ENCODE measurements at places on chromosomes 1 and 21.

DNA sequence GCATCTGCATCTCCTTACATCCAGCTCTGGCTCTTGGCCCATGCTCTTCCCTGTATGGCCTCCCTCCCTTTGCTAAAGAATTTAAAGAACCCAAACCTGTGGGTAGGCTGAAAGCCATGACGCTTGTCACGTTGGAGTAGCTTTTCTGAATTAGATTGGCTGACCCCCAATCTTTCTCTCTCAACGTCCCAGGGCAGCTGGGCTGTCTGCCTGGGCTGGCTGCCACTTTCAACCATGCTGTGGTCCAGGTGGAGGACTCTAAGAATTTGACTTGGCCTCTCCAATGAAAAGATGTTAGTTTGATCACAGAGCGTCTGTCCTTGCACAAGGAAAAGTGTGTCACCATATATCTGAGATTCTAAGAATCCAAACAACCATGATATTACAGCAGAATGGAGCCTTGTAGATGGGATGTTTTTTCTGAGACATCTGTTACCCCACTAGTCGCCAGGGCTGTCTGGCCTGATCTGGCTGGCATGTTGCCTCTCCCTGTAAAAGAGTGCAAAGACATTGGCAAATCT is 6.5 kb upstream of the IGSF3 start:
- DNase-seq = no peak

DNA sequence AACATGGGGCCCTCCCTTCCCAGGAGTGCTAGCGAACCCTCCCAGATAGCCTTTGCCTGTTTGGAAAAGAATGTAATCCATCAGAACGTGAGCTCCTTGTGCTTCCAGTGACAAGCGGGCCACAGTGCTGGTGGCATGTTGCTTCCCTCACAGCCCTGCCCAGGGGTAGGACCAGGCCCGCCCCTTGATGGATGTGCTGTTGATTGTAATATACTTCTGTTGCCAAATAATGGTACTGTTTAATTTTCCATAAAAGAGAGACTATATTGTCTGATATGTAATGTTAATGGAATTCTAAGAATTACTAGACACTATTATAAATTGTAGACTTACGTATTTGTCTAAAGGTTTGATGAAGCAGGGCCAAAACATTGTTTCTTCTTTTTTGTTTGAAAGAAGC is 16.4 kb downstream of the ATP5PO start:
- no peak for DNase-seq

GRCh38 chr21:44592446-44593311 is at the start of gene KRTAP10-6:
TSS of gene KRTAP10-6 (minus strand) at chr21:44592505. CDS start at chr21:44592484, 21 bp downstream.
- DNase-seq = no peak

- DNase-seq = peak; percentile 21
Observed at GRCh38 chr1:51518033-51518585, 957 bp downstream of the EPS15 start.

- no peak for DNase-seq
Observed at GRCh38 chr1:232357416-232357815, 272.5 kb downstream of the SIPA1L2 start.

GRCh38 chr1:188782220-188782841 is 1695.3 kb downstream of the BRINP3 start:
- peak; percentile 30 for DNase-seq

DNA sequence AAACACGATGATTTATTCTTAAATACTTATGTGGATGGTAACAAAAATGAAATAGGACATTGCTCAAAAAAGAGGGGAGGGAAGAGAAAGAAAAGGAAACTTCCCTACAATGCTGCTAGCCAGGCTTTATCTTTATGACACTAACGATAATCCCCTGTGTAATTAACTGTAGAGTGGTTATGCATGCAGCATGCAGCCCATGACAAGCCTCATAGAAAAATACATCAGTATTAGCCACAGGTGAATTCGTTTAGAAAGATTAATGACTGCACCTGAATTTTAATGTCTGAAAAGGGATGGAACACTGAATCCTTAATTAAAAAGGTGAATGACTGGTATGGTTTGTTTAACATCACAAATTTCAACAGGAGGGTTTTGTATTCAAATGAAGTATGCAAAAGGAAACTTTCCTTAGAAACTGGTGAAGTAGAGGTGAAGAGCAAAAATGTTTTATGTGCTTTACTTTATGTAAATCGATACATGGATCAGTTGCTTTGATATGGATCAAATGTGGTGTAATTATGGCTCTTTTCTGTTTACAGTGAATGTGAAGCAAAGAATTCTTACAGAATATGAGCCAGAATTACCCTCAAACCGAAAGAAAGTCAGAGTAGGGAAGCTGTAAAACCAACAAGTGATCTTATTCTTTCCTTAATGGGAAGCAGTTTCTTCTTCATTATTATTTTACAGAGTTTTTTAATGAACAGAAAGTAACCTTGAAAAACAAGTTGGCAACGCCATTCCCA is 569.6 kb upstream of the ADGRL2 start:
- DNase-seq = no peak

- no peak for DNase-seq
Observed at GRCh38 chr1:167627615-167627864, 2.5 kb upstream of the RCSD1 start.

GRCh38 chr1:40183055-40183710 is 22.0 kb downstream of the RLF start:
- DNase-seq = no peak

DNA sequence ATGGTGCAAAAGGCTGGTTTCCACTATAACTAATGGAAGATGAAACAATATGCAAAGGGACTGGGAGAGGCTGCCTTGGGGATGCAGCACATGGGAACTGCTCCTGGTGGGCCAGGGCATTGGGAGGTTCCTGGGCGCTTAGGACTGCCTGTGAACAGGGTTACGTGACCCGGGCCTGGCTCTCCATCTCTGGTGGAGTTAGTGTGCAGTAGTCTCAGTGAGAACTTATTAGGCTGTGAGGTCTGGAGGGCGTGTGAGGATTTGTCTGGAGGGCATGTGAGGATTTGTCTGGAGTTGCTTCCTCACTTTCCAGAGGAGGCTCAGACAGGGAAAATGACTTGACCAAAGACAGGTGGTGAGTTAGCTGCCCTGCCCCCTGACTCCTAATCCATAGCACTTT is 1.5 kb upstream of the ETV3L start:
- DNase-seq = no peak

DNA sequence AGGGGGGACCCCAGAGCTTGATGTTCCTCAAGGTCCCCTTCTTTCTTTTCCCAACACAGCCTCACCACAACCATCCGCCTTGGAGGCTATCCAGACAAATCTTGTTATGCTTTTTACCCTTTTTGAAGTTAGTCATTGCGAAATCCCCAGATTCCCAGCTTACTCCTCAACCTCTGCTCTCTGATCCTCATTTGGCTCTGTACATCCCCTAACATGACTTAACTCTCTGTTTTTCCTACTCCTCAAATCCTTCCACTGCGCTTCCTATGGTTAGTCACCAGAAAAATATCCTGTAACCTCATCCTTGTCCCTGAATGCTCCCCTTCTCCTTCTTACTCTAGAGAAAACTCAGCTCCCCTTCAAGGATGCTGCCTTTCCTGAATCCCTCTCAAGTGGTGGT is 189.1 kb upstream of the POU3F1 start:
- DNase-seq = peak; percentile 40

- no peak for DNase-seq
Observed at GRCh38 chr1:109361649-109362048, 36.1 kb downstream of the SORT1 start.

- DNase-seq = no peak
Observed at GRCh38 chr1:53285969-53286760, 41.7 kb downstream of the LRP8 start.

- no peak for DNase-seq
Observed at GRCh38 chr1:156371553-156372264, 2.7 kb downstream of the RHBG start.

DNA sequence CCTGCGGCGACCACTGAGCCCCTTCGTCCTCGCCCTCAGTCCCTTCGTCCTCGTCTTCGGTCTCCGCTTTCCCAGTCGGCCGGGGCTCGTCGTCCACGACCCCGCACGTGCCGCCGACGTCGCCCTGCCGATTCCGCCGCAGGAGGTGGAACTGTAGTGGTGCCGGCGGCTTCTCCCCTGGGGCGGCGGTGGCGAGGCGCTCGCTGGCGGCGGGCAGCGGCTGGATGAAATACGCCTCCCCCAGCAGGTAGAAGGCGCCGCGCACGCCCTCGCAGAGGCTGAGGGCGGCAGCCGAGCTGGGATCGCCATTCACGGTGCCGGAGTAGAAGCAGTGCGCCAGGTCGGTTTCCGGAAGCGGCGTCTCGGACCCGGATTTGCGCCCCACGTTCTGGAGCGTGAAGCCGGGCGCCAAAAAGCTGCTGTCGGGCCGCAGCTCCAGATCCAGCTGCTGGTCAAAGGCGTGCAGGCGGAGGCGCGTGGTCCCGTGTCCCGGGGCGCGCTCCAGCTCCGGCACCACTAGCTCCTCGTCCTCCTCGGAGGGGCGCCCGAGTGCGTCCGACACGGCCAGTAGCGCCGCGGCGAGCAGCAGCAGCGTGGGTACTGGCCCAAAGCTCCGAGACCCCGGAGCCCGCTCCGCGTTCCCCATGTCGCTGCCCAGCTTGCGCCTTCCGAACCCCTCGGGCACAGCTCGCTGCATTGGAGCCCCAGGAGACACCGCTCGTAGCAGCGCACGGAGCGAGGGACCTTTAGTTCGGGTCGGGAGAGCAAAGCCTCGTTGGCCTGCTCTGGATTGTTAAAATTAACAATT is 747 bp downstream of the ADAMTS1 start:
- DNase-seq = peak; percentile 10

DNA sequence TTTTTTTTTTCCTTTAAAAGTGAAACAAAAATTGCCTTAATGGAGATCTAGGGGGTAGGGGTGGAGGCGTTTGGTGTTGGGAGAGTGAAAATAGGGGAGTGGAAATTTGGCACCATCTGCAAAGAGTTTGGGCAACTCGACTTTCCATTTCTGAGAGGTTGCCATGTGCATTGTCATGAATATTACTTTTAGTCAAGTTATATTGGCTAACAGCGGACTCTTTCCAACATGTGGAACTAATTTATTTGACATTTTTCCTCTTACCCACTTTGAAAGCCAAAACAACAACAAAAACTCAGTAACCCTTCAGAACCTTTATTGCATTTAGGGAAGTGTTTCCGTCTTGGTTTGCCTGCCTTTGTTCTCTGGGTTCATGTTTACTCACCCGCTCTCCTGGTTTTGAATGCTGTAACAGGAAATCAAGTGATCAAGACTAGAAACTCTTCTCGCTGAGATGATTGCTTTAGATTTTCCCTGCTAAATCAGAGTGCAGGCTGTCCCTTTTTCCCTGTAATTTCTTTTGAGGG is 70.4 kb downstream of the CACHD1 start:
- DNase-seq = no peak

DNA sequence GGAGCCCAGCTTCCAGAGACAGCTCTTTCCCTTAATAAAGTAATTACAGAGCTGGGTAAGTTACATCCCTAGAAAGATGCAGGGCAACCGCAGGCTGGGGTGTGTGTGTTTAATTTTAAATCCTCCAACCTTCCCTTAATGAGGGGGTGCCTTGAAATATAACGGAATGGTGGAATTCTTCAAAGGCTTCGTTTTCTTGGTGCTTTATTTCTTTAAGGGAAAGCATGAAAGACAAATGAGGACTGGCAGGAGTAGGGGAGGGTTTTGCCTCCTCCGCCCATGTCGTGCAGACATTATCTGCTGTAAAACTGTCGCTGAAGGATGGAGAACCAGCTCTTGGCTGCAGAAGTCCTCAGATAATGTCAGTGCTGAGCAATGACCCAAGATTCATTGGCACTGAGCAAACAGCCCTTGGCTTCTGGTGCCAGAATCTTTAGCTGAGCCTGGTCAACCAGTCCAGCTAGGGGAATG is 15.5 kb downstream of the SLC6A17 start:
- no peak for DNase-seq

DNA sequence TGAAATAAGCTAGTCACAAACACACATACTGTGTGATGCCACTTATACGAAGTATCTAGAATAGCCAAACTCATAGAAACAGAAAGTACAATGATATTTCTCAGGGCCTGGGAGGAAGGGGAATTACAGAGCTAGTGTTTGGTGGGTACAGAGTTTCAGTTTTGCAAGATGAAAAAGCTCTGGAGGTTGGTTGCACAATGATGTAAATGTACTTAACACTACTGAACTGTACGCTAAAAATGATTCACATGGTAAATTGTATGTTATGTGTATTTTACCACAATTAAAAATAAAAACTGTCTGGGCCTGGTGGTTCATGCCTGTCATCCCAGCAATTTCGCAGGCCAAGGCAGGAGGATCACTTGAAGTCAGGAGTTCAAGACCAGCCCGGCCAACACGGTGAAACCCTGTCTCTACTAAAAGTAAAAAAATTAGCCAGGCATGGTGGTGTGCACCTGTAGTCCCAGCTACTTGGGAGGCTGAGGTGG is 15.3 kb upstream of the FHAD1 start:
- no peak for DNase-seq

- no peak for DNase-seq
Observed at GRCh38 chr1:37813529-37814145, 5.6 kb upstream of the YRDC start.

GRCh38 chr21:44085491-44086321 is 21.5 kb upstream of the PWP2 start:
- DNase-seq = no peak

- DNase-seq = no peak
Observed at GRCh38 chr1:207878939-207879338, 32.0 kb downstream of the CD34 start.

- DNase-seq = no peak
Observed at GRCh38 chr1:165494949-165495857, 48.6 kb upstream of the LRRC52 start.

DNA sequence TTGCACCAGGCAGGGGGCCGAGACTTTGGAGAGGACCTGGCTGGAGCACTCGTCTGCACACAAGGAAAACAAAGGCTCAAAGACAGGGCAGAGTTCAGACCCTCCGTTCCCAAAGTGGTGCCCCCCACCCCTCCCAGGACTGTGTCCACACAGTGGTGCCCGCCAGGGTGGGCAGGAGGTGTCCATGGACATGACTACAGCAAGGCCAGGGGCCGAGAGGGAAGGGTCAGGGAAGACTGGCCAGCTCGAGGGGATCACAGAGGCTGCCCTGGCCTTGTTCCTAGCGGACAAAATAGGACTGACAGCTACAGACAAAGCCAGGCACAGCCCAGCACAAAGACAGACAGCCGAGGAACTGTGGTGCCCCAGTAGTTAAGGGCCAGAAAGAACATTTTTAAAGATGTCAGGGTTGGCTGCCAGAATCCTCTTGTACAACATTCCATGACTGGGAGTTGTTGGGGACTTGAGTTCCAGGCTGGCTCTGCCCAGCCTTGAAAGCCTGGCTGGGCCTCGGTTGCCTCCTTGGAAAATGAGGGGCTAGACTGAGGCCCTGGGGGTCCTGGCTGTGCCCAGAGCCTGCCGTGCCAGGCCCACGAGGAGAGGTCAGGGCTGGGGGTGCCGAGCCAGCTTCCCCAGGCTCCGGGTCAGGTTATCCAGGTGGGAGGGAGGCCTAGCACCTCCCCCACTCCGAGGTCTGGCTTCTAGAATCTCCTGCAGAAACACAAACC is 63.7 kb downstream of the SLX9 start:
- no peak for DNase-seq

DNA sequence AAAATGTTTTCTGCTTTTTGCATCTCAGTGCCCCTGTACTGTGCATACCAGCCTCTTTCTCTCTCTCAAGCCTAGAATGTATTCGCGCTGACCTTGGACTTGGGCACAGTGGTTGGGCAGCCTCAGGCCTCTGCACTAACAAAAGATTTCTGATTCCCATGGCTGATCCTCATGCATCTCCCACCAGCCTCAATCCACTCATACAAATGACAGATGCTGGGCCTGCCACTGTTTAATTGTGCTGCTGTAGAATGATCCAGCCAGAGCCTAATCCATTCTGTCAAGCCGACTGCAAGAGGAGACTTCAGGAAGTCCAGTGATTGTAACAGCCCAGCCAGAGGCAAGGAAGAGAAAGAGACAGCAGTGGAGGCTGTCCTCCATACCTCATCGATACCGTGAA is 180.8 kb downstream of the ASTN1 start:
- DNase-seq = no peak

Measured in HTR-8/SVneo (cell line).